ENCODE measurements at places on chromosomes 16 and 17.

DNA sequence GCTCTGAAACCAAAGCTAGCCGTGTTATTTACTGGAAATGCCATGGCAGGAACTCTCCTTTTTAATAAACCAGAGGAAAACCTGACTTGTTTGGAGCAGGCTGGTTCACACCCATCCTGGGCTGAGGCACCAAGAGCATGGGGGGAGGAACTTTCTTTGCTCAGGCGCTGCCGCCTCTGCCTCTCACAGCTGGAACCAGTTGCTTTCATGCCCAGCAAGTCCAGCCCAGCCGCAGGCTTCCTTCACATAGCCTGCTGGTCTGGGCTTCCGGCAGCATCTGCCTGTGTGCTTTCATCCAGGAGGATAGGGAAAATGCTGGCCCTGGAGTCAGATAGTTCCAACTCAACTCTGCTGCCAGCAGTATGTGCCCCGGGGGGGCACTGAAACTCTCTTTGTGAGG is 88.1 kb upstream of the ASIC2 start:
- DNase-seq = no peak

DNA sequence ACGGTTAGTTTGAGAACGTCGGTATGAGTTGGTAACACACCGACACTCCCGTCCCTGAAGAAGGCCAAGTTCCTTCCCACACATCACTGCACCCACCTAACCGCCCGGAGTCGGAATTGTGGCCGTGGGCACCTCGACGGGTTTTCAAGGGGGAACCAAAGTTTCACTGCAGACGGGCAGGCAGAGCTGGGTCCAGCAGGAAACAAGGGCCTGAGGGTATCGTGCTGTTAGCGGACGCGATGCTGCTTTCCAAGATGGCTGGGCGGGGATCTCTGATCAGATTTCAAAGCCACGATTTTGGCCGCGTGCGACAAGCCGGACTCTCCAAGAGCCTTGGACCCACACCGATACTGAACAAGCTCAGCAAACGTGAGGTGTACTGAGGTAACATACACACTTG is 82.3 kb upstream of the DOC2B start:
- DNase-seq = no peak

- no peak for DNase-seq
These were observed 18.4 kb upstream of the HOXB13 start for GRCh38 chr17:48746916-48747444.

DNA sequence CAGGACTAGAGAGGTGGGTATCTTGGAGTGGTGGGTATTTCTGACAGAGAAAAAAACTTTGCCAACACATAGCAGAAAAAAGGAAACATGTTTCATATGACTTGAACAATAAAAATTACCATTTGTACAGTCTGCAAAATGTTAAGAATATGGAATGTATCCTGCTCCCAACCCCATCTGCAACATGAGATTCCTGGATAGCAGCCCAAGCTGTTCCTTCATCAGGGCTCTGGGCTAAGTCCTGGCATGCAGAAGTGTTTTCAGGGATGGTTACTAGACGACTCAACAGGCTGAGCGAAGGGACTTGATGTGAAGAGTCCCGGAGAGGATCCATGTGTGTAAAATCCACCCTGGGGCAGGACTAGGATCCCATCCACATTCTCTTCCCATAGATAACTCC is 121.0 kb upstream of the IRX3 start:
- no peak for DNase-seq

DNA sequence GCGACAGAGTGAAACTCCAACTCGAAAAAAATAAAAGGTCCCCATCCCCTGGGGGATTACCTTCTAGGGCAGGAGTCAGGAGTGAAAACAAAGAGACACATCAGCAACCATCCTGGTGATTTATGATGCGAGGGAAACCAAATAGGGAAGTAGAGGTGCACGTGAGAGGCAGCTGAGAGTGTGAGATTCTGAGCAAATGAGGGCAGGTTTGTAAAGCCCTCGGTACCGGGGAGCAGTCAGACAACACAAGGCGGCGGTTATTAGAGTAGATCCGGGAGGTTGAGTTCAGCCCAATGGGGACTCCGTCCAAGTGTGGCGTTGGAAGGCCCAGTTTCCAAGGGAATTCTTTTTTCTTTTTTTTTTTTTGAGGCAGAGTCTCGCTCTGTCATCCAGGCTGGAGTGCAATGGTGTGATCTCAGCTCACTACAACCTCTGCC is 7.4 kb upstream of the ARMC7 start:
- no peak for DNase-seq

DNA sequence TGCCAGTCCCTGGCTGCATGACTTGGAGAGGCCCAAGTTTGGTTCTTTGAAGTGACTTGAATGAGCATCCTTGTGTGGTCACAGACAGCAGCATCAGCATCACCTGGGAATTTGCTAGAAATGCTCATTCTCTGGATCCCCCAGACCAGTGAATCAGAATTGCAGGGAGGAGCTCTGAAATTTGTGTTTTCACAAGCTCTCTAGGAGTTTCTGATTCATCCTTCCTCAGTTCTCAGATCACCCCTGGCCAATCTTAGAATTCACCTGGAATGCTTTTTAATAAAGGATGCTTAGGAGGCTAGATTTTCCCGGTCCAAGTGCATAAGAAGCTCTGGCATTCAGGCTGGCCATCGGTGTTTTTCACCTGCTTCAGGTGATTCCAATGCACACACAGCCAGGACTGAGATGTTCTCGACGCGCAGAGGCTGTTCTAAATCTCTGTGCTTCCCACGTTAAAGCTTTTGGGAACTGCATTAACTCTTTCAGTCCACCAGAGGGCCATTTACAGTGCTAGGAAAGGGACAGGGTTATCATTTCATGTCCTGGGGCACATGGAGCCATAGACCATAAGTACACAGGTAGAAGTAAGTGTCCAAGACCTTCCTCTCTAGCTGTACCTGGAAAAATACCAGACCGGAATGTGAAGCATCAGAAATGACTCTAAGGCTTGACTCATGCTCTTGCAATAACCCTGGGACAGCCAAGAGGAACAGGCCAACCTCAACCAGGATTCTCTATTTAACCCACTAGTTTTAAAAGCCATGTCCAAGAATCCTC is 85.7 kb upstream of the XYLT1 start:
- no peak for DNase-seq

- no peak for DNase-seq
These were observed 208.3 kb downstream of the C16orf95 start for GRCh38 chr16:87108941-87109340.

GRCh38 chr16:56728980-56729734 is 772 bp upstream of the NUP93 start:
- DNase-seq = no peak

- no peak for DNase-seq
These were observed 119.7 kb upstream of the CIBAR2 start for GRCh38 chr16:85231959-85232358.

GRCh38 chr17:80372456-80372855 is 42.5 kb upstream of the ENDOV start:
- no peak for DNase-seq

GRCh38 chr16:86496262-86496928 is 13.9 kb upstream of the FOXF1 start:
- no peak for DNase-seq

- DNase-seq = no peak
These were observed 42.7 kb upstream of the CPNE2 start for GRCh38 chr16:57049678-57050077.

- DNase-seq = no peak
These were observed 1.4 kb upstream of the DYNLL2 start for GRCh38 chr17:58081646-58082340.

DNA sequence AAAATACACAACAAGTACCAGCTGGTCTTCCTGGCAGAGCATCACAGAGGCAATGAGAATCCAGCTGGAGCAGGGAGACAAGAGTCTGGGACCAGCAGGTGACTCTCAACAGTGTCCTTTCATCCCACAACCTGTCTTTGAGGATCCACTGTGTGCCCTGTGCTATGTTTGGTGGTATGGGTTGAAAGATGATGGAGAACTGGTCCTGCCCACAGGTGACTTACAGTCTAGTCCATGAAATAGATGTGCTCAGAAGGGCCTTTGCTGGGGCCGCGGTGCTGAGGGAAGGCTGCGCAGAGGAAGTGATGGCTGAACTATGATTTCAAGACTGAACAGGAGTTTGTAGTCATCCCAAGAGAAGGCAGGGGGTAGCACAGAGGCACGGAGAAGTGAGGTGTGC is 17.9 kb downstream of the WNT3 start:
- DNase-seq = no peak

DNA sequence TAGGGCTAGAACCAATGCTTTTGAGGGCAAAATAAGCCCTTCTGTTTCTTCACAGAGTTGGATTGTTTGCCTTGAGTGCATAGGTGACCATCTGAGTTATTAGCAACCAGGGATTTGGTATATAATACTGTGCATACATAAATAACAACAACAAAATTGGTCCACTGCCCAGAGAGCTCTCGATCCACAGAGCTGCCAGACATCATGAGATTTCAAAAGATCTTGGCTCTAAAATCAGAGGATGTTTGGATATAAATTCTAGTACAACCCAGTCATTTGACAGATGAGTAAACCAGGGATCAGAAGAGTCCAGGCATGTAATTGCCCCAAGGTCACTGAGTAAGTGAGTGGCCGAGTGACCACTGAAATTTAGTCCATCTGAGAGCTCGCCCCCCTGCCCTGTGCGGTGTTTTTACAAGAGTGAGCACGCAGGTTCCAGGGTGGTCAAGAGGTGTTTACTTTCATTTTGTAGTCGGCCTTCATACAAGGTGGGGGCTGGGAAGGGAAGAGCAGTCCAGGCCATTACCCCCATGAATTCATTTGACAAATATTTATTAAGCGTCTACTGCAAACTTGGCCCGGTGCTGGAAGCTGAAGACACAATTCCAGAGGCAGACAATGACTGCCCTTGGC is 1.8 kb upstream of the MT2A start:
- no peak for DNase-seq

GRCh38 chr16:1028524-1029258 is 43.9 kb upstream of the SSTR5 start:
- no peak for DNase-seq

- no peak for DNase-seq
These were observed 199.1 kb downstream of the KATNIP start for GRCh38 chr16:27748868-27749546.

GRCh38 chr16:70466805-70467076 is 12.3 kb downstream of the FCSK start:
- DNase-seq = no peak

DNA sequence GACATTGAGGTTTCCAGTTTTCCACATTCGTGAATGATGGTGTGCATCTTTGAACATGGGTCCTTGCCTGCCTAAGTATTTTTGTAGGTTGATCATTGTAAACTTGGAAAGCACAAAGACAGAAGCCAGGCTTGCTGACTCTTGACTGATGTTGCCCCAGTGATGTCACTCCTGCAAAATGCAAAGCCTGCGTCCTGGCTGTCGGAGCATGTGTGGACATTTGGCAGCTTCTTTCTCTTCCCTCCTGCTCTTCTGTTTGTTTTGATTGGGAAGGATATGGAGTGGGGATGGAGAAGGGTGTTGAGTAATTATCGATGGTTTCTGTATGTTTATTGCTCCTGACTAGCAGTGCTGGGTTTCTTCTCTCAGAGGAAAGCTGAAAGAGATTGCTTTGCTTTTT is 3.2 kb downstream of the NDE1 start:
- DNase-seq = no peak

- DNase-seq = no peak
These were observed 32.4 kb downstream of the TIMM22 start for GRCh38 chr17:1029196-1029921.
